ENCODE measurements at places on chromosomes 6 and 20. TPM values are rescaled to one million over a fixed set of nuclear protein-coding genes. Genes with fewer than 3 reads are reported as not detected.

CRIP3 gene
- total RNA-seq, result 33.4 TPM

NNAT gene
- 6.2 TPM for total RNA-seq

PRICKLE4 gene
- total RNA-seq, result 1.9 TPM

DNA sequence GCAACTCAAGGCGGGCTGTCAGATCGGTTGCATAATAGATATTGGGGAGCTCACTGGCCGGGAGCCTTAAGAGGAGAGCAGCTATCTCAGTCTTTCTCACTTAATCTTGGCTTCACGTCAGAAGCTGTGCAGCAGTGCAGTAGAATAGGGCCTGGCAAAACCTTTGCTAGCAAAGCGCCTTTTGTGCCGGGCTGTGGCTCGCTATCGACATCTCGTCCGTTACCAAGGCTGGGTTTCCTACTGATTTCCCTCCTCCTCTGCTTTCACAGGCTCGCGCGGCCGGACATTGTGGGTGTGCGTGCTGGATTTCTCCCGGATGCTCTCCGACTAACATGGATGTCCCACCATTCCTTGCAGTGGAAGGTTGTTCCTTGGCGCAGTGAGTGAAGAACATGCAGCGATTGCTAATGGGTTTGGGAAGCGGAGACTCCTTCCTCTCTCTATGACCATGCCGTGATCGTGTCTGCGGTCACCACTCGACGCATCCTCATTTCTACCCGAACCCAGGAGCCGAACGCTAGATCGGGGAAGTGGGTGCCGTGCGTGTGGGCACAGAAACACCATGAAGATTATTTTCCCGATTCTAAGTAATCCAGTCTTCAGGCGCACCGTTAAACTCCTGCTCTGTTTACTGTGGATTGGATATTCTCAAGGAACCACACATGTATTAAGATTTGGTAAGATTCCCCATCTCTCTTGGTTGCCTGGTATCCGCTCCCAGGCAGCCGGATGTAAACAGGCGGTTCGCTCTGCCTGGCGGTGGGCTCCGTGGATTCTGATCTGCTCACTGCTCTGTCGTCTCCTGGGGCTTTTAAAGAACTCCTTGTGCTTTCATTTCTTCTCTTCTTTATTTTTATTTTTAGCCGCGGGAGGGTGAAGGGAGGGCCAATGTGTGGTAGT, 5.5 kb downstream of the GRIK2 start:
- no peak for DNase-seq

GRCh38 chr20:41306061-41306727, 11.3 kb downstream of the ZHX3 start:
- no peak for DNase-seq
